ENCODE measurements at places on chromosomes 1 and 21.

DNA sequence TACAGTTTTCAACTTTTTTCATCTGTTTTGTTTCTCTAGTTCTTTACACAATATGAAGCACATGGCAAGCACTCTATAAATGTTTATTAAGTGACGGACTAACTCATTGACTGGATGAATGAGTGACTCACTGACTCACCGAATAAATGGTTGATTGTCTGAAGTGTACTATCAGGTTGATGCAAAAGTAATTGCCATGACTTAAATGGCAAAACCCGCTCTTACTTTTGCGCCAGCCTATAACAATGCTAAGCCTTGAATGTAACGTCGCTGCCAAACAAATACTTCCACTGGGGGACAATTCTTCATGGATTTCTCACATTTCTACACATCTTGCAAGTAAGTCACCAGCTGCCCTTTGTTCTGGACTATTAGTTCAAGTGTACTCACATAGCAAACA, 109.0 kb upstream of the KCTD3 start:
- DNase-seq: no peak

DNA sequence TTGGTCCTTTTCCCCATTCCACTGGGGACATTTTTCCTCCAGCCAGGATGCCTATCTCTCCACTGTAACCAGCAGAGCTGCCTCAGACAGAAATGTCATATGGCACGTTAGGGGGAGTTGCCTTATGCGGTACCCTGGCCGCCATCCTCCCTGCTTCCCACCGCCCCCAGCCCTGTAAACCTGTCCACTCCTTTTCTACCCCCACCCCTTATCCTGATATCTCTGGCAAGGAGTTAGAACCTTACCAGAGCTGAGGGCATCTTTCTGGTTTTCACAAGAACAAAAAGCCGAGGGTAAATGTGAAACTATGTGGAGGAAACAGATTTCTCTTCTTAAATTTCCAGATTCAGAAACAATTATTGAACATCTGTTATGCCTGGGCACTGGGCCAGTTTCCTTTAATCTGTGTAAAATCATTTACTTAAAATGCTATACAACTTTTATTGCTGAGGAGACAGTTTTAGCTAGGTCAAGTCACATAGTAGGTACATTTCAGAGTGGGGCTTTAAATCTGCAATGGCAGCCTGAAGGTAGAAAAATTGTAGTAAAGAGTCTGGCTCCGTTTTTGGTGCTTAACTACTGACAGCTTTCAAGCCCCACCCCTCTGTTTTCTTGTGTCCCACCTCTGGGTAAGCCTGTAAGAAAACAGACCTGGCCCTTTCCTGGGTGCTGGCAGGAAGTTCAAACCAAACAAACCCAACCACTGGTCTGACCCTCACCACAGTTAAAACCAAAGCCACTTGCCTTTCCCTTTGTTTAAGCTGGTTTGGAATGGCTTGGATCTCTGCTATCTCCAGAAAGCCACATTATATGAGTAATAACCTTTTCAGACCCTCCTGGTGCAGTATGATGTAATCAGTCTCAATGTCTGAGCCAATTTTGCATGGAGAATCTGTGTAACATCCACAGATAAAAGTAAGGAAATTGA, 319.0 kb downstream of the HHAT start:
- DNase-seq: peak; percentile 52

GRCh38 chr1:41629571-41629970, 145.1 kb upstream of the EDN2 start:
- peak; percentile 25 for DNase-seq

DNA sequence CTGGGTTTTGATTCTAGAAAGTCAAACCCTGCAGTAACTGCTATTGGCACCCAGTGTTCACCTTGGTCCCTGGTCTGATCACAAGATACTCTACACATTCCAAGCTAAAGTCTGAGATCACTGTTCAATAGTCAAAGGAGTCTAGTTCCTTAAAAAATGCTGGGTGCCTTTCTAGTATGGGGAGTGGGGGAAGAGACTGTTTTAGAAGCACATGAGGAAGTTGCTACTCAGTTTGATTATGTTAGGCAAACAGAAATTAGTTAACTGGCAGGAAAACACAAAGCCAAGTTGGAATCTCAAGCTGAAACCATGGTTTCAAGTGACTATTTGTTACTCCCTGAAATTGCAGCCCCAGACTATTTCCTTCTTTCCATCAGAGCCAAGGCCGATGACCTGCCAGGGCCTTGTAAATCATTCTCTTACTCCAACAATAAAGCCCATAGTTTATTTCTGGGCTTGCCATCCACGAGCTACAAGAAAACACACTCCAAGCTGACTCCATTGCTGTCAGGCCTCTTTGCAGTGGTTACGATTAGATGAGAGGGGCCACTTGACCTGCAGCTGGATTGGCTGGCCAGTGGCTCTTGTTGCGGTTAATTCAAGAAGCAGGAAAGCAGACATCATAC, 21.1 kb upstream of the VTCN1 start:
- DNase-seq: no peak

DNA sequence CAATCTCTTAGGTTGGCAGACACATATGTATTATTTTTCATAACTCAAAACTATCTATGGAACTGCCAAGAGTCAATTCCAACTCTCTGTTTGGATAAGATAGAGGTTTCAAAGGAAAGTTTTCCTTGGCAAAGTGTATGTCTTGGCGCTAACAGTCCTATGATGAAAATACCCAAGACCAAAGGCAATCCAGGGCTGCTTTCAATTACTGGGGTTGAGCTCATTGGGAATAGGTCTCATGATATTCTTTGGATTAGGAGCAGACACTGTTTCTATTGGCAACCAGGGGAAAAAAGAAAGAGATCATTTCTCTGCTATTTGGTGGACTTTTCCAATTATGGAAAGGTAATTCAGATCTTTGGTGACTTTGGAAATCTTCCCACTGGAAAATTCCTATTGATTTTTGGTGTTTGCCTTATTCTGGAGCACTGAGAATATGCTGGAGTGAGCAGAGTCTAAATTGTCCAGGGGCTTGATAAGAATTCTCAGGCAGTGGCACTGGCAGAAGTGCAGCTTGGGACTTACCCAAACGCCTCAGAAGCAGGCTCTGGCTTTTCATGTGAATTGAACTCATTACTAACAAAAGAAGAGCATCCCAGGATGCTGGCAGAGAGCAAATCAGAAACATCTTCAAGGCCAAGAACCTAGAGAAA, 20.4 kb upstream of the PLXNA2 start:
- peak; percentile 97 for DNase-seq

DNA sequence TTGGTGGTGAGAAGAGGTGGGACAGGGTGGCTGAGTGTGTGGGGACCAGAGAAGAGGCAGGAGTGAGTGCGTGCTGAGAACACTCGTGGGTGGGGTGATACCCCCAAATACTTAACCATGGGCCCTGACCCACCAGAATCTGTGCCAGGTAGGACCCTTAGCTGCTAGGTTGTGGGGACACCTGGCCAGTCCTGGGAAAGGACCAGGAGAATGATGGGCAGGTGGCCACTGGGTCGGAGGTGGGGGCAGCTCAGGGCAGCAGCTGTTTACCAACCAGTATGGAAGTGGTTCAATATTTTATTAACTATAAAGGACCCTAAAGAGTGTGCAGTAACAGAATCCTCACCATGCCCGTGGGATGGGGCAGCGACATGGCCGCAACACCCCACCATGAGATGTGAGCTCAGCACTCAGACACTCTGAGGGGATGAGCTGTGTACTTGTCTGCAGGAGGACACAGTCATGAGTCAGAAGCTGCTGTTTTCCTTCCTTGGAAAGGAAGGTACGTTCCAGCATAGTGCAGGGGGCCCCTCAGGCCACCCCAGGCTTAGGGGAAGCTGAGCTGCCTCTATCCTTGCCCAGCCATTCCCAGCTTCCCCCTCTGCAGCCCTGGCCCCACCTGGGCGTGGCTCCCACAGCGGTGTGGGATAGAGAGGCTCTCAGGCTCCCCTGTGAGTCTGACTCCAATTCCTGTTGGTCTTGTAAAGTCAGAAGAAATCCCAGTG, 25.4 kb downstream of the TEX35 start:
- peak; percentile 63 for DNase-seq

Data from fibroblast of the aortic adventitia (primary cell).